ENCODE measurements at places on chromosomes 5 and 9.

DNA sequence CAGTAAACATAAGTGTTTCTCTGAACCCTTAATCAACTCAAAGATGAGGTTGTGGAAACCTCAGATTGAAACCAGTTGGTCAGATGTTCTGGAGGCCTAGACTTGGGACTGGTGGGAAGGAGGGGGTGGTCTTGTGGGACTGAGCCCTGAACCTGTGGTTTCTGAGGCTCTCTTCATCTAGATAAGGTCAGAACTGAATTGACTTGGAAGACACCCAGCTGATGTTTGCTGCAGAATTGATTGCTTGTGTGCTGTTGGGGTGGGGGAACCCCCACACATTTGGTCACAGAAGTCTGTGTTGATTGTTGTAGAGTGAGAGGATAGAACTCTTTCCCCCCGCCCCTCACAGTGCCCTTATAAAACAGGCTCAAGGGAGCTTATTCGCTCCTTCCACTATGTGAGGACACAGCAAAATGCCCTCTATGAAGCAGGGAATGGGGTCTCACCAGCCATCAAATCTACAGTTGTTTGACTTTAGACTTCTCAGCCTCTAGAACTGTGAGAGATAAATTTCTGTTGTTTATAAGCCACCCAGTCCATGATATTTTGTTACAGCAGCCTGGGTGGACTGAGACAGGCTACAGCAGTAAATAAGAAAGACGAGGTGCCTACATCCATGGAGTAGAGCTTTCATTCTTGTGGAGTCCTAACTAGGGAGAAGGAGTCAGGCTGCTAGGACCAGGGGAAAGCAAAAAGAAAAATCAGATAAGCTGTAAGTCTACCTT lies 25.7 kb upstream of the UGCG start:
- DNase-seq, result no peak

DNA sequence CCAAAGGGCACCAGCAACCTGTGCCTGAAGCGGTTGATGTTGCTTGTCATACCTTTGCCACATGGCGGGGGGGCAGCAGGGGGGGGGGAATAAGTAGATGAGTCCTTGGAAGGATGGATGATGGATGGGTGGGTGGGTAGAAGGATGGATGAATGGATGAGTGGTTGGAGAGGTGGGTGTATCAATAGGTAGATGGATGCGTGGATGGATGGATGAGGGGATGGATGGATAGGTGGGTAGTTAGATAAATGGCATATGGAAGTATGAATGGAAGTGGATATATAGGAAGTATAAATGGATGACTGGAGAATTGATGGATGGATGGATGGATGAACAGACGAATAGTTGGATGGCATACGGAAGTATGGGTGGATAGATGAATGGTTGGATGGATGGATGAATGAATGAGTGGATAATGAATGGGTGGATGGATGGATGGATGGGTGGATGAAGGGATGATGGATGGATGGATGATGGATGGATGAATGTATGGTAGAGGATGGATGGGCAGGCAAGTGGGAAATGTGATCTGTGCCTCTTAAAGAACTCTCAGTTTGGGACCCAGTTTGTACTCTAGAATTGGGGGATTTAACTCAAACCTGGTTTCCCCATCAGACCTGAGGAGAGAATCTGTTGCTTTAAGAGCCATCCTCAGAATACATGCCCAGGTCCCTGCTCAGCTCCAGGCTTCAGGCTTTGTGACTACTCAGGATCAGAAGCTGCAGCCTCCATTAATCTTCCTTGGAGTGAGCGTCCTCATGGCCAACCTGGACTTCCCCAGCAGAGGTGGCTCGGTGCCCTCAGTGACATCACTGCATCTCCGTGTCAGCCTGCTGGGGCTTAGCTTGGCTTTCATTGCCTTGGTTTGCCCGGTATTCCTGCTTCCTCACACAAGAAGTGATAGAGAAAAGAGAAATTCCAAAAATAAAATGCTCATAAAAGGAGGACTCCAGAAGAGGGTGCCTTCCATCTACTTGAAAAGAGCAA lies 27.6 kb upstream of the SUSD3 start:
- no peak for DNase-seq

GRCh38 chr9:110451726-110452125 lies 114.1 kb upstream of the TXNDC8 start:
- DNase-seq, result no peak

DNA sequence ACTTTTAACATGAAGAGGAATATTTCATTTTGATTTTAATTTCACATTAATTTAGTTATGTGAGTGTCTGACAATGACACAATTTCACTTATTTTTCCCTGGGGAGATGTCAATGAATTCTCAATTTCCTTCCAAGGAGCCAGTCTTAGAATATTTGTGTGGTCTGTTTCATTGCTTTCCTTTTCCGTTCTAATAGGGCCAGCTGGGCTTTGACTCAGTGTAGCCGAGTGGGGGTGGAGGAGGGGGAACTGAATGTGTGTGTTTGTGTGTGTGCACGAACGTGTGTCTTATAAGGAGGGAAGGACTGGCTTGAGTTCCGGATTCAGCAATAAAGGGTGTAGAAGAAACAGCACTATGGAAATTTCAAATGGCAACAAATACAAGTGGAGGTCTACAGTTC lies 100.0 kb downstream of the BASP1 start:
- DNase-seq, result no peak

GRCh38 chr5:119071561-119071995 lies 691 bp downstream of the DMXL1 start:
- DNase-seq, result no peak

GRCh38 chr9:107218829-107219485 lies 64.1 kb upstream of the RAD23B start:
- no peak for DNase-seq

DNA sequence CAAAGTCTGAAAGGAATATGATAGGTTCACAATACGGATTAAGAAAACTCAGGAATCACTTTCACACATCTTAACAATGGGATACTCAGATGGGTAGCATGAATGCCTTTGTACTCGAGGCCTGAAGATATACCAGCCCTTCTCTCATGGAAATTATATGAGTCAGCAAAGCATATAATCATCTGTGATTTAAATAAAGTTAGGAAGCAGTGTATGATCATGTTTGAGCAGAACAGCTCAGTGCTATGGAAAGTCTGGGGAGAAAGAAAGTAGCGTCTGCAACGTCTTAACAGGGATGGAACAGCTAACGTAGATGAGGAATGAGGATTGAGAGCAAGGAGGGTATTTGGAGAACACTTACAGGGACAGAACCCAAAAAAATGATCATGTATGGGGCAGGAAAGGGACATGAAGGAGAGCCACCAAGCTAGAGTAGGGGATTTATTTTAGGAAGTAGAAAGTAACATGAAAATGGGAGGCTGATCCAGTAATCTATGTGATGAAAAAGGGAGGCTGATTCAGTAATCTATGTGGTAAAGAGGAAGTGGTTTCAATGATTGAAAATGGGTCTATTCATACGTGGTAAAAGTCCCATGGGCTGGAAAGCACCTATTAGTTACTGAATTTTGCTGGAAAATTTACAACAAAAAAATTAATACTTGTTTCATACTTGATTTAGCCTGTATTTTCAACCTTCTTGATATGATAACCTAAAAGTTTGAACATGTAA lies 85.9 kb downstream of the GNA14 start:
- DNase-seq, result no peak

GRCh38 chr5:8340739-8341344 lies 471.9 kb downstream of the MTRR start:
- DNase-seq, result no peak

DNA sequence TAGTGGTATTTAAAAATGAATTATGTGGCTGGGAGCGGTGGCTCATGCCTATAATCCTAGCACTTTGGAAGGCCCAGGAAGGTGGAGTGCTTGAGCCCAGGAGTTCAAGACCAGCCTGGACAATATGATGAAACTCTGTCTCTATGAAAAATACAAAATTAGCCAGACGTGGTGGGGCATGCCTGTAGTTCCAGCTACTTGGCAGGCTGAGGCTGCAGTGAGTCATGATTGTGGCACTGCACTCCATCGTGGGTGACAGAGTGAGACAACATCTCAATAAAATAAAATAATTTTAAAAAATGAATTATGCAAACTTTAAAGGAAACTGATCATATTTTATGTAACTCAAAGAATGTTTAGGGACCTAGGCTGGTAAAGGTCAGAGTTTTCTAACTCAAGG lies 310.8 kb upstream of the DMRT1 start:
- DNase-seq, result no peak

DNA sequence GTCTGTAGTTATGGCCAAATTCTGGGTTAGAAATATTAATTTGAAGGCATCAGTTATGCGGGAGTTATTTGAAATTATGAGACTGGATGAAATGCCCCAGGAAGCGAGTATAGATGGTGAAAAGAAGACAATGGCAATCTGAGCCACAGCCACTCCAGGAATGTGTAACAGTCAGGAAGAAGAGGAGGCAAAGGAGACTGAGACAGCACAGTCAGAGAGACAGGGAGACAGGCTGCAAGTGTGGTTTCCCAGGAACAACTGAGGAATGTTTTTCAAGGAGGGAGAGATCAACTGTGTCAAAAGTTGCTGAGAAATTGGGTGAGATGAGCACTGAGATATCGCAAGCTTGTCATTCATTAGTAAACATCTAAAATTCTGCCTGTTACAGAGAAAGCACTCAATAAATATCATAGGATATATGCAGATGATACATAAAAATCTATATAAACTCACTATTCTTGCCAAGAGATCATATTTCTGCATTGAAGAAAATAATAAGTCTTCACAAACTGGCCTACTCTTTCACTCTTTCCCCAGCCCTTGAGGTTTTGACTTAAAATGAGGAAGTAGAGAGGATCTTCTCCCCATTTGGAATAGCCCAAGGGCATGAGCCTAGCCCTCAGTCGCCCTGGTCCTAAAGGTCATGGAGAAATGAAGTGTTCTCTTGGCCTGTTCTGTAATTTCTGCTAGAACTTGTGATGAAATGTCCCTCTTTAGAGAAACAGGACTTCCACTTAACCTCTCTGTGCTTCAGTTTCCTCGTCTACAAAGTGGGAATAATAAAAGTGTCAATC lies 48.5 kb upstream of the RLN1 start:
- DNase-seq, result no peak

DNA sequence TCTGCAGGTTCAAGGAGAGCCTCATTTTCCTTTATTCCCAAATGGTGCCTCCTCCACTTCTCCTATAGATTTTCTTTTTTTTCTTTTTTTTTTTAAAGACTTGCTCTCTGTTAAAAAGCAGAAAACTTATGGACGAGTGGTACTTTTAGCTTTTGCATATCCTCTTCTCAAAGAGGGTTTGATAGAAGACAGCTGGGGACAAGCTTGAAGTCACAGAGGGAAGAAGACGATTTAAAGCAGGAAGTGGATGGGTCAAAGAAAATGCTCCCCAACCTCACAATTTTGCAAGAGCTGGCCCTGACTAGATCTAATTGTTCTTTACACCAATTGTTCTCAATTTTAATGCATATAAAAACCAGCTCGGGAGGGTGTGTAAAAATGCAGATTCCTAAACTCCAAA lies 48.9 kb downstream of the APBA1 start:
- DNase-seq, result no peak

GRCh38 chr9:137757139-137757538 lies 120.4 kb upstream of the CACNA1B start:
- DNase-seq, result no peak

DNA sequence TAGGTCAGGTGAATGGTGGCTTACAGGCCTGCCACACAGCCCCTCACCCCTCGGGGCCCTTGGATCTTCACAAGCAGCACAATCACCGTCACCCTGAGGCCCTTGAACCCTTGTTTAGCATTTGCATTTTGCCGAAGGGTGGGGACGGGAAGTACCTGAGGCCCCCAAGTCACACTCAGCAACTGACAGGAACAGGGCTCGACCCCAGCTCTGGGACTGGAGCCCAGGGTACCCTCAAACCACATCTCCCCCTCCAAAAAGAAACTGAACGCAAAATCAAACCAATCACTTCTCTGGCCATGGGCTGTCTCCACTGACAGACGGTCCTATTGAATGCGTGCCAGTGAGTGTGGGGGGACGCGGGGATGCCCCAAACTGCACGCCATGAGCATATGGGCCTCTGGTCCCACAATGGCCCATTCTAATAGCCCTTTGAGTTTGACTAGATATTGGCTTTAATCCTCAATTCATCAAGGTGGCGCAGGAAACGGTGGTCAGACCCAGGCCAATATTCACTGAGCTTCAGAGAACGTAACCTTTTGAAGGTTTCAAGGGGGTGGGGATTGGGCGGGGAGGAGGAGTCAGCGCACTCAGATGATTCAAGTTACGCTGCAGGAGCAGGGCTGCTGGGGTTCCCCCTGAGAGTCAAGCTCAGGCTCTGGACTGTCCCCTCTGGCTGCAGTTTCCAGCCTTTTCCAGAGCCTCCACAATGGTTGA lies 176.0 kb downstream of the DAB2IP start:
- no peak for DNase-seq

DNA sequence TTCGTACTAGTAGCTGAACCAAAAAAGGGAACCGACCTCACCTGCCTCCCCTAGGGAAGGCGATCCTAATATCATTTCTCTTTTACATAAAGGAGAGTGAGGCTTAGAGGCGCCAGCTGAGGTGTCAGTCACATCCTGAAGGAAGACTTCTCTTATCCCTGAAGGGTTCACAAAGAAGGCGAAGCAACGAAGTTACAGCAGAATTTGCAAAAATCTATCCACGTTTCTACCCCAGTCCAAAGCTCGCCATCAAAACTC lies 598 bp upstream of the KIAA1191 start:
- no peak for DNase-seq

DNA sequence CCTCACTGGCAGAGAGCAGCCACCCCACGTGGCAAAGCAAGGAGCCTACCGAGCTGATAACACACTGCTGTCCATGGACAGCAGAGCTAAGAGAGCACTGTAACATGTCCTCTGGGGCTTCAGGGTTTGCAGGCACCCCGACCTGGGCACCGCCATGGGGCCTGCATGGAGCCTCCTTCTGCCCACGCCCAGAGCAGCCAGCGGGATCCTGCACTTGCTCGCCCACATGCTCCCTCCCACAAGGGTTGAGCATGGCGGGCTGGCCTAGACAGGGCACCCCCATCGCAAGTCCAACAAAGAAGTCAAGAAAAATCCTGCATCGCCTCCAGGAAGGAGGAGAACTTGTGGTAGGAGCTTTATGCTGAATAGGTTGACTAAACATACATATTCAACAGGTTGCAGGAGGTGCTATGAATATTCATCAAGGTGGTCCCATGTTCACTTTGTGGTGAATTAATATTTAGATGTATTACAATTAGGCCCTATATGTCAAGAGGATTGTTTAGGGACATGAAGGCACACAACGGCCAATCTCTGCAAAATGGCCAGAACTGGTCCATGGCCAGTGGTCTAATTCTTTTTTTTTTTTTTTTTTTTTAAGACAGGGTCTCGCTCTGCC lies 3.8 kb upstream of the MIGA2 start:
- DNase-seq, result no peak

- no peak for DNase-seq
Measured at GRCh38 chr5:43063721-43064171, 23.6 kb upstream of the ANXA2R start.

- DNase-seq, result peak; percentile 19
Measured at GRCh38 chr5:141382469-141383294, at the start of gene PCDHGA7. Gene PCDHGA7 (plus strand): TSS chr5:141382742. CDS start chr5:141382900, 158 bp downstream.

- DNase-seq, result no peak
Measured at GRCh38 chr9:104094534-104095015, 466 bp downstream of the SMC2 start.

DNA sequence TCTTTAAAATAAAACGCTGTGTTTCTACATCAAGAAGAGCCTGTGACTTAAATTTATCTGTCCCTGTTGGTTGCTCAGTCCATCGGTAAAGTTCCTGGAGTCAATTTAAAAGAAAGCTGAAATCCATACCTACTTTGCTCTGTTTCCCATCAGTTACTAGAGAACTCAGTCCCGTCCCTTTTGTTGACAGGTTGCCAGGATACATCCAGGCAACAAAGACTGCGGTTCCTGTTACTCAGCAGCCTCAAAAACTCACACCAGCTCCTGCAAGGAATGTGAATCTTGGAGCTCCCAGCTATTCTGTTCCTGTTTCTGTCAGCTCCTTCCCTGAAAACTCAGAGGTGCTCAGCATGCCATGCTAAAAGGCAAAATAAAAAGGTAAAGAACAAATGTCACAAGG lies at the start of gene ZNF474:
Gene ZNF474 (plus strand): TSS at position 241 of the 400 bp plus-strand sequence. CDS start 22,445 bp downstream, outside the sequence.
- DNase-seq, result peak; percentile 22
